C1 segment of cervical spinal cord (tissue), 14 donors: ENCODE measurements at places on chromosomes 4 and X.

DNA sequence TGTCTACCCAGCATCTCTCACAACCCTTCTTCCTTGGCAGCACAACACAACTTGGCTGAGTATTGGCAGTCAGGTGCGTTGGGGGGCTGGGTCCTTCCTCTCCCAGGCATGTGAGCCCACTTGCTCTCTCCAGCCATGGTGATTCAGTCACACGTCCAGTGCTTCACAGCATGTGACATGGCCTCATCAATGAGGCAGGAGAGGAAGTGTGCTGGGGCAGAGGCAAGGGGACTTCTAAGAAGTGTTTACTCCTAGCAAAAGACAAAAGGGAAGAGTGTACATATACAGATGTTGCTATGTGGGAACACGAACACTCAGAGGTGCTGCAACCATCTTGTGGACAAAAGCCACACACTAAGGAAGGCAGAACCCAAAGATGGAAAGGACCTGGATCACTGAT lies 380.8 kb downstream of the FBXW7 start:
- DNase-seq = no peak

- DNase-seq = no peak
These were observed 61.6 kb upstream of the NAP1L5 start for GRCh38 chr4:88759039-88759894.

DNA sequence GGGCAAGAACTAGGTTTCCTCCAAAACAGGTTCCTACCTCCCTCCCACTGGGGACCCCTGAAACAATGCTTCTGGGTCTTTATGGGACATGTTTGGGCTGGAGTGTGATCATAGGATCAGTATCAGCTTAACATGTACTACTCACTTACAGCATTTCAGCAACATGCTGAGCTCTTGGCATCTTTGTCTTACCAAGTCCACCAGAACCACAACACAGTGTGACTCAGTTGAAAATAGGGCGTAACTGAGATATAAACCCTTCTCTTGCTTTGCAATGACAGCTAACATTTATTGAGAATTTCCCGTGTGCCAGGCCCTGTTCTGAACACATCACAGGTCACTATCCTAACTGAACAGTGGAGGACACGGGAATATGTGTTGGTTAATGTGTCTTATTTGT lies 218.5 kb upstream of the LNX1 start:
- DNase-seq = no peak

GRCh38 chr4:24722026-24722568 lies 73.3 kb upstream of the SOD3 start:
- DNase-seq = no peak
